Omental fat pad (tissue), 4 donors: ENCODE measurements at places on chromosomes 7 and 10.

- no peak for DNase-seq
These were observed 46.3 kb downstream of the INSYN2A start for GRCh38 chr10:127150136-127150535.

GRCh38 chr10:24416248-24416647, 207.3 kb downstream of the KIAA1217 start:
- no peak for DNase-seq

GRCh38 chr10:100419911-100420449, 42.8 kb upstream of the WNT8B start:
- no peak for DNase-seq

DNA sequence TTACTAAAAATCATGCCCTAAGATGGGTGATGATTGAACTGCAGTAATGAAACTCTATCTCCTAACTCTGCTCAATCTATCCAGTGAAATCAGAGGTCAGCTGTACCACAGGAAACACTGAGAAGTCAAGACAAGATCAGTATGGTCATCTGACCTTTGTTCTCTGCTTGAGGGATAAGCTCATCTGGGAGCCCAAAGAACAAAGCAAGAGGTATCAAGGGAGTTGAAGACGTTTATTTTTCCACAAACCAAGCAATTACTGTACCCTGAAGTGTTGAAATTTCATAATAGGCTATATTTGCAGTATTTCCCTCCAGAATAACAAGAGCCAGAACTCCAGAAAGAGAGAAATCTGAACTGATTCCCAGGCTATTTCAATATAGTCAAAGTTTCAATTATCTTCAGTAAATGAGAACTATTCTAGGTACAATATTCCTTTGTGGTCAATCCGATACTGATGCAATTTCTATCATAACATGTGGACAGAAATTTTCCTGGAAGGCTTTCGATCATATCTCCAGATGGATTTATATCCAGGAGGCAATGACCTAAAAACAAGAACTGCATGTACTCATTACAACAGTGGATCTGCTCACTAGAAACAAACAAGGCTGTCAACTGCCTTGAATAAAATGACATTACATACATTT, 345.3 kb downstream of the TNS3 start:
- DNase-seq: no peak

DNA sequence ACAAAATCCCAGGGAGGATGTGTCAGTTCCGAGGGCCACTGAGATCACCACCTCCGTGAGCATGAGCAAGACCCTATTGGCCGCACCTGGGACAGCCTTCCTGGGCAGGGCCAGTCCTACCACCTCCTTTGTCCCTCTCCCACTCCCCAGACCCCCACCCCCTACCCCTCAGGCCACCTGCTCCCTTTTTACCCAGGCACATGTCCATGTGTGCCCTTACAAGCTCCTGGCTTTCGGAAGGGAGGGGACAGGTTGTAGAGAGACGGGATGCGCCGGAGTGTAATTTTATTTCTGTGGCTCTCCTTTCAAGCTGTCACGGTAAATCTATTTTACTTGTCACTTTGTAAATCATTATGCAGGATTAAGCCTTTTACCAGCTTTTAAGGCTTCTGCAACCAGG, 20.9 kb downstream of the ZMIZ1 start:
- DNase-seq: no peak

DNA sequence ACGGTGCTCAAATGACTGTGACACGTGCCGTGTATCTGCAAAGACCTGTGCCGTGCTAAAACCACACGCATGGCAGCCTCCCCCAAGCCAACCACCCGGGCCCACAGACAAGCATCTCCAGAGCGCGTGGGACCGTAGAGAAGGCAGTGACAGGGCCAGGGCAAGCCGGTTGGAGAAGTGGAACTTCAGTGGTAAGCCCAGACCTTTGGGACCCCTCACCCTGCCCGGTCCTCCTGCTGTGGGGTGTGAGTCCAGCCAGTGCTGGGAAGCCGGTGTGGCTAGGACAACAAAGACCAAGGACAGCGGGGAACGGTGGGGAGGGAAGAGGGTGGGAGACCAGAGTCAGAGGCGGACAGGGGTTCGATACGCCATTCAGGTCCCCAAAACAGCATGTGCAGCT, 476.2 kb downstream of the DNAJB6 start:
- no peak for DNase-seq
